ENCODE measurements at places on chromosomes 12 and 14. TPM values are rescaled to one million over a fixed set of nuclear protein-coding genes. Genes with fewer than 3 reads are reported as not detected.

SINHCAF gene
- 10.5 TPM for total RNA-seq

RPL10L gene
- total RNA-seq: not detected

CLEC1A gene
- under 0.01 TPM for total RNA-seq

PIP4K2C gene
- 26.2 TPM for total RNA-seq

ARHGDIB gene
- 6.3 TPM for total RNA-seq

GPR135 gene
- total RNA-seq: 6.5 TPM

ADAM21 gene
- total RNA-seq: 0.32 TPM

HOXC12 gene
- not detected for total RNA-seq

TIGAR gene
- 8.6 TPM for total RNA-seq

SERPINA12 gene
- not detected for total RNA-seq

All from articular chondrocyte of knee joint (primary cell).